Glomerular endothelial cell (primary cell): ENCODE measurements at places on chromosomes 11 and 22. TPM values are rescaled to one million over a fixed set of nuclear protein-coding genes. Genes with fewer than 3 reads are reported as not detected.

DNA sequence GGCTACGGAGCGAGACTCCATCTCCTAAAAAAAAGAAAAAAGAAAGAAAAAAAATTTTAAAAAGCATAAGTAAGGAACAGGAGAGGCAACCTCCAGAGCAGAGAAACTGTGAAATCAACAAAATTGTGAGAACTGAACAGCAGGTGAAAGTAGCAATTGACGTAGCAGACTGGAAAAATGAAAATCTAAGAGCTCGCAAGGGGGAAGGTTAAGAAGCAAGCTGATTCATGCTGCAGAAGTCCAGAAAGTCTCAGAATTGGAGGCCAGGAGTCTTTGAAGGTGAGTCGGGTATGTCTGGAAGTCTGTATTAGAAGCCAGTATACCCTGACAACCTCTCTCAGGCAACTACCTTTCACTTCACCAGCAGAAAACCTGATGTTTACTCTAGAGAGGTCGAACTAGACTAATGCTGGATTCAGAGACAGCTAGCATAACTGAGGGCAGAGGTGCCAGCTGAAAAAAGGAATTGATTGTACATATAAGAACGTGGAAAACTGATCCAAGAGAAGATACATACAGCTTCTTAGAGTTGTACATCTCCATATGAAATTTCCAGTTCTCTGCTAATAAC, 161.5 kb downstream of the WNT11 start:
- DNase-seq, result no peak

GRCh38 chr22:36510966-36511881, 4.4 kb upstream of the FOXRED2 start:
- DNase-seq, result no peak

The DTX4 gene
- total RNA-seq, result 1.2 and 1.8 TPM in 2 replicates

DNA sequence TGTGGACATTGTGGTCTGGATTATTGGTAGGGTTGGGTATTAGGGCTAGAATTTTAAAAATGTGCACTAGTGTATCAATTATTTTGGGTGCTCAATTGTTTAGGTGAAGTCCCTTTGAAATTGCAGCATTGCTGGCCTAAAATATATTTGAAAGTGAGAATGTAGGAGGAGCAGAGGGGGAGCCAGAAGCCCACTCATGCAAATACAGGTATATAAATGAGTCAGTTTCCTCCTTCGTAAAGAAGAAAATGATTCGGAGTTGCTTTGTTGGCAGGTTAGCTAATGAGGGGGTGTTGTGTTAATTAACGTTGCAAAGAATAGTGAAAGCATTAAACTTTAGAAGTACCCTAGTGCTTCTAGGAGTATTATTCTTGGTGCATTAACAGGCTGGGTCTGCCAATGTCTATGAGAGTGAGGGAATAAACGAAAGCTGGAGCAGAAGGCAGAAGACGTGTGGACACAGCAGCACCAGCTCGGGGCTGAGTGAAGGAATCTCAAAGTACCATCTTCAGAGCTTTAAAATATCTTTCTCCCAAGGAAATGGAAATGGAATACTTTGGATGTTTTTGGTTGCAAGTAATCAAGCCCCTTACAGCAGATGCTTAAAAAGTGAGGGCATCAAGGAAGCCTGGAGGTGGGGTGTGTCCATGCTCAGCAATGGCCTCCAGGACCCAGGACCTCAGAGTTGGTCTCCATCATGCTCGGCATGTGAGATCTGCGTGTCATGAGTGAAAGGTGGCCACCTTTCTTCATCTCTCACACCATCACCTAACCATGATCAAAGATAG, 522.9 kb downstream of the NTM start:
- no peak for DNase-seq

The LGR4 gene
- total RNA-seq, result 16.7 and 17.6 TPM in 2 replicates

DNA sequence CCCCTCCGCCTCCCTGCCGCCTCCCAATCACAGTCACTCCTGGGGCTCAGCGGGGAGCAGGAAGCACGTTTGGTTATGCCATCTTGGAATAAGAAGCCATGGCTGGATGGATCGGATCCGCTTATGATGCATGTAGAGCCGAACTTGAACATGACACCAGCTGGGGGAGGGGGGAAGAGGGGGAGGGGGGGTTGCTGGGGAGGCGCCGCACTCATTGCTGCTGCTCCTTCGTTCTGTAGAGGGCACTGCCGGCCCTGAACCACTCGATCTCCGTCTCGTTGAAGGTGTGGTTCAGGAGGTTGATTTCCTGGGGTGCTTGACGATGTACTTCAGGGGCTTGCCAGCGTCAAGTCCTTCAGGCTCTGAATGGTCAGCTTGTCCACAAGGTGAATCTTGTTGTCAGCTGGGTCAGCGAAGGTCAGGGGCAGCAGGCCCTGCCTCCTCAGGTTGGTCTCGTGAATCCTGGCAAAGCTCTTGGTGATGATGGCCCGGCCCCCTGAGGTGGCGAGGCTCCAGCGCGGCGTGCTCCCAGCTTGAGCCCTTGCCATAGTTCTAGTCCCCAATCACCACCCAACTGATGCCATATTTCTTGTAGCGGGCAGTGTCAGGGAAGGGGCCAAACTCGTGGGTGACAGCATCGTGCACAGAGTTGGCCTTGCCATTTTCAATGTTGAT, 476.9 kb upstream of the ISX start:
- DNase-seq, result no peak

DNA sequence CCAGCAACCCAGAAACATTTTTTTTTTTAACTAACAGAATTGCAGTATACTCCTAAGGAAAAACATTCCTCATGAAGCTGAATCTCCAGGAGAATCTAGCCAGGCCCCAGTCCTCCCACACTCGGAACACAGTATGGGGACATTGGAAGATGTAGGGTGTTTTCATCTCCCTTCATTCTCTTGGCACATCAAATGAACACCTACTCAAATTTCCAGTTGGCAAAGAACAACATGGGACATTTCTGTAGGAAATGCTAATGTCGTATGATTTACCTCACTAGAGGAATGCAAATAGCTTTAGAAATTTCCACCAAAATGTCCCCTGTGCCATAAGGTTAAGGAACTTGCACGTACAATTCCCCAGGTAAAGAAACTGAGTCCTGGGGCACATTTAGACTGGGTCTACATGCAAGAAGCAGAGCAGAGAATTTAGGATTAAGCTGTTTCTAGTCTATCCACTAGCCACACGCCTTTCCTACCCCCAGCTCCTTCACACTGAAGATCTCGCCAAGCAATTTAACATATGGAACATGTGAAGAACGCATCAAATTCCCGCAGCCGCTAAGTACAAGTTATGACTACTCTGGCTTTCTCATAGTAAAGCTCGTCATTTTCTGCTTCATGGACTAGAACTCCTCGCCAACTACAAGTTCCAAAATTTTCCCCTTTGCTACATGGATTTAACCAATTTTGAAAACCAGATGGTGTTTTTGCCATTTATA, 2.9 kb upstream of the CADM1 start:
- DNase-seq, result no peak

DNA sequence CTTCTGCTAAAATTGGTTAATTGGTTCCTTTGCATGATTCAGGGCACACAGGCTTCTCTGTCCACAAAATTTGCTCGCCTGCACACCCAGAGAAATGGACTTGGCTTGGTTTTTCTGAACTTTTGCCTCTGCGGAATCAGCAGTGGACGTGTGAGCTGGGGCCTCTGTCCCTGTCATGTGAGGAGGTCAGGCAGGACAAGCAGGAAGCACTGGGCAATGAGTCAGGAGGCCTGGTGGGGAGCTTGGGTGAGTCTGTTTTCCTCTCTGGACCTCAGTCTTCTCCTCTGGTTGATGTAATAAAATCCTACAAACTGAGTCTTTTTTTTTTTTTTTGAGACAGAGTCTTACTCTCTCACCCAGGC, 10.4 kb upstream of the CELSR1 start:
- DNase-seq, result peak; percentile 34

- no peak for DNase-seq
These were observed 368.3 kb downstream of the SHANK2 start for GRCh38 chr11:70883973-70884623.

The CNIH2 gene
- total RNA-seq, result 0.15 TPM in 1 of 2 replicates, not detected in the other

The LZTR1 gene
- total RNA-seq, result 43.9 and 59.2 TPM in 2 replicates

The ANGPTL5 gene
- total RNA-seq, result not detected in 2 replicates

DNA sequence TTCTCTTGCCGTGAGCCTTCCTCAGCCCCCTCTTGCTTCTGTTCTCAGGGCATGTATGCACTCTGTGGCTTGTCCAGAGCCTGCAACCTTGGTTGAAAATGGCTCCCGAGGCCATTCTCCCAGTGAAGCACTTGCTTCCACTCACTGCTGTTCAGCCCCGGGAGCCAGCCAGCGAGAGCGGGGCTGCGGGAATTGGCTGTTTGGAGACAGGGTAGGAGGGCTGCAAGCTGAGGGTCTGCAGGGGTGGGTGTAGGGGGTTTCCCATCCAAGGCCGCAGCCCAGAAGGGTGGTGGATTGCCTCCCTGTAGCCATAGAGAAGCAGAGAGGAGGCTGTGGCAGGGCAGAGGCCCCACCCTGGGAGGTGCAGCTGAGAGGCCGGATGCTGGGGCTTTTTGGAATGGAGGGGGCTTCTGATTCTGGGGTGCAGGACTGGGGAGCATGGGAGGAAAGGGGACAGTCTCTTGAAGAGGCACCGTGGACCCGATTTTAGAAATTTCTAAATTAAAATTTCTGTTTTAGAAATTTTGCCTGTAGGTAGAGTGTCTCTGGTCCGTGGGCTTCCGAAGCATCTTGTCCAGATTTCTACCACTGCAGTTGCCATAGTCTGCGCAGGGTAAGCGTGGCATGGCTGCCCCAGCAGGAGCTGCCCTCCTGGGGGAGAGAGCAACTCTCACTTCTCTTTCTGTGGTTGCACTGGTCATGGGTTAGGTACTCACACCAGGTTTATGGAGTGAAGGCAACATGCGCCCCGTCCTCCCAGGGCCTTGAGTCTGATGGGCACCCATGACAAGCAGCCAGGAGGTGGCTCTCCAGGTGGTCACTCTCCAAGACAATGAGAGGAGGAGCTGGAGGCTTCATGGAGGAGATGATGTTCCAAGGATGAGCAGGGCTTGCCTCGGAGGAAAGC, 100.2 kb downstream of the TBC1D22A start:
- no peak for DNase-seq

- no peak for DNase-seq
These were observed 16.7 kb downstream of the BCL9L start for GRCh38 chr11:118908901-118909618.

- no peak for DNase-seq
These were observed 9.5 kb downstream of the PHOX2A start for GRCh38 chr11:72234514-72234830.

- no peak for DNase-seq
These were observed 9.6 kb upstream of the UCP3 start for GRCh38 chr11:74018331-74019005.

DNA sequence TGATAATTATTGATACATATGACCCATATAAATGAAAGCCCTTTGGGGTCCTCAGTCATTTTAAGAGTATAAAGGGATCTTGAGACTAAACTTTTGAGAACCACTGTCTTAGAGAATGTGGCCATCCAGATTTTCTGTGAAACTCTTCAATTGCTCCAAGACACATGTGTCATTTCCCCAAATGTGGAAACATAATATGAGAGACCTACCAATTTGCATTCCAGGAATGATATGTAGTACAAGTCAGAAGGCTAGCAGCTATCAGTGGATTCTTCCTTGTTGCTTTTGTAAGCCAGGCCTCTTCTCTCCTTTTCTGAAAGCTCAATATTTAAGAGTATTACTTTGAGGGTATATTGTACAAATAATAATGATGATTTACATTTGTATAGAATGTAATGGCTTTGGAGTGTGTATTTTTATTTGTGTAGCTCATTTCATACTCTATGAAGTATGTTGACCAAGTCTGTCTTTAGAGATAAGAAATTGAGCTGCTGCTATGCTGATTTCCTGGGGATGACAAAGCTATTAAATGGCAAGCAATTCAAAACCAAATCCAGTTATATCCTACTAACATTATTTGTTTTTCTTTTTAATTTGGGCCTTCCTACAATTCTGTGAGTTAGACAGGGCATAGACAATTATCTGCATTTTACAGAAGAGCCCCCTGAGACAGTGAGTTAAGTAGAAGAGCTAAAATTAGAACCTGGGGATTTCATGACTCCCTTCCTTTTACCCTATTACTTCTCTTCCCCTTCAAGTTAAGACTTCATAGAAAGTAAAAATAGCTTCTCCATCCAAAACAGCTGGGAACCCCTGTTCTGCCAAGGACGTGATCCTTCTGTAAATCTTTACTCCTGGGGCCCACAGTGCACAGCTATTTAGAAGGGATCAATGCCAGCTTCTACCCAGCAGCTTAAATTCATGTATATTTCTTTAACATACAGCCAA, 131.9 kb downstream of the WNT11 start:
- no peak for DNase-seq

The HINFP gene
- total RNA-seq, result 13.0 and 17.3 TPM in 2 replicates
